ENCODE measurements at places on chromosomes 6 and 20.

- H3K4me1 ChIP-seq = peaks cover 54% of the 10 kb centered on the region
- H3K36me3 ChIP-seq = no peaks in the 10 kb centered on the region
- no peaks in the 10 kb centered on the region for H3K27me3 ChIP-seq
- H3K27ac ChIP-seq = peak overlapping the region; percentile 70
Measured at GRCh38 chr6:56525974-56526789, 116.5 kb downstream of the DST start.

GRCh38 chr20:17529586-17529985, 1.6 kb downstream of the BFSP1 start:
- H3K4me3 ChIP-seq = no peak overlapping the region
- no peak for DNase-seq
- peaks cover 16% of the 10 kb centered on the region for H3K4me1 ChIP-seq
- H3K27me3 ChIP-seq = peaks cover 23% of the 10 kb centered on the region
- H3K36me3 ChIP-seq = no peaks in the 10 kb centered on the region
- H3K27ac ChIP-seq = no peak overlapping the region

GRCh38 chr6:129565366-129565765, 144.6 kb downstream of the ARHGAP18 start:
- H3K4me3 ChIP-seq = no peak overlapping the region
- no peak overlapping the region for H3K27ac ChIP-seq
- DNase-seq = peak; percentile 26
- no peaks in the 10 kb centered on the region for H3K27me3 ChIP-seq

GRCh38 chr6:9292975-9293374, 857.6 kb upstream of the SLC35B3 start:
- H3K4me3 ChIP-seq = no peak overlapping the region
- no peak for DNase-seq
- peaks cover 18% of the 10 kb centered on the region for H3K4me1 ChIP-seq
- H3K36me3 ChIP-seq = no peaks in the 10 kb centered on the region

DNA sequence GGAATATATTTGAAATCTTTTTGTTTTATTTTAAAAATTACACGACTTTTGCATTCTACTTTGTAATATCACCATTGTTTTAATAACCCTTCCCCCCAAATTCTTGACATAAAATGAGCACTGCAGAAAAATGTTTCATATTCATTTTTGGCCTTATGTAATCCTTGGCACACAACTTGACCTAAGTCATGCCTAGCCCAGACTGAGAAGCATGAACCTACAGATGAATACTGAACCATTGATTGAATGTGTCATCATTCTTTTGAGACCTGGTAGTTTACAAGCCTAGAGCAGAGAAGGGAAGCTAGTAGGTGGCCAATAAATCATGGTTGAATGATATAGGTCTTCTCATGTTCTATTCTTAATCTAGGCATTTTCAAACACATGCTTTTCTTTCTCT, 89.4 kb upstream of the EDN1 start:
- no peaks in the 10 kb centered on the region for H3K27me3 ChIP-seq
- no peak for DNase-seq
- H3K36me3 ChIP-seq = no peaks in the 10 kb centered on the region
- H3K27ac ChIP-seq = no peak overlapping the region
- H3K4me1 ChIP-seq = no peaks in the 10 kb centered on the region

- no peak for DNase-seq
- H3K36me3 ChIP-seq = no peaks in the 10 kb centered on the region
- H3K4me3 ChIP-seq = no peak overlapping the region
- peaks cover 6% of the 10 kb centered on the region for H3K27me3 ChIP-seq
- peaks cover 5% of the 10 kb centered on the region for H3K4me1 ChIP-seq
- H3K27ac ChIP-seq = no peak overlapping the region
Measured at GRCh38 chr20:26214991-26215390, 518.3 kb upstream of the ZNF337 start.
